AG04449 (cell line): ENCODE measurements at places on chromosomes 6 and 20.
A peak's percentile ranks its signal among the peaks of the same experiment; 100 is the strongest.

DNA sequence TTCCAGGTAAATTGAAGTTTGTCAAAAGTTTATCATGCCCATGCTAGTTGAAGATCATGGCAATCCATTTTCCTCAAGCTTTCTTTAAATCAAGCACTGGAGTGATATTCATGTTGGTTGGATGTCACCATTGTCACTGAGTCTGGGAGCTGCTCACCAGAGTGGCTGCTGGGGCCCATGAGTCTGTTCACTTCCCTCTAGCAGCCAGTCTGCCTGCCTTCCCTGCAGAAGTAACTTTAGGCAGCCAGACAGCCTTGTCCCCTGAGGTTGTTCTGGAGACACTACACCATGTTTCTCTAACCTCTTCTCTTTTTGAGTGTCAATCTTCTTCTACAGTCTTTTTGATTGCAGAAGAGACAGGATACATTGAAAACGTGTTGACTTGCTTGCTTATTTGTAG is 5.5 kb downstream of the SIRT5 start:
- no peak for DNase-seq

- no peak for DNase-seq
Measured at GRCh38 chr6:16430391-16431089, 192.2 kb downstream of the GMPR start.

- DNase-seq = no peak
Measured at GRCh38 chr6:143878272-143878760, 14.0 kb downstream of the ZC2HC1B start.

DNA sequence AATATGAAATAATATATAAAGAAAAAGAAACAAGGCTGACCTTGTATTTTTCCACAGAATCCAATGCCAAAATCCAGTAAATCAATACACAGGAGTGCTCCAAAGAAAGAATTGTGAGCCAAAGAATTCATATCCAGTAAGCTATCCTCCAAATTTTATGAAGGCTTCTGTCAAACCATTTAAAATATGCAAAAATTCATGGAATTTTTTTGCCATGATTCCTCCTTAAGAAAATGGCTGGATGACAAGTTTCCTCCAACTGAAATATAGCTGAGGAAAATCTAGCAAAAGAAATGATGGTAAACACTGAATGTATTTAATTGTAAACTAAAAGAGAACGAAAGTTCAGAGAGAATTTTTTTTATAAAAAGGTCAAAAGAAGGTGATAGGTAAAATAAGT is 290.3 kb downstream of the UBE3D start:
- no peak for DNase-seq

GRCh38 chr6:169972101-169972651 is 220.8 kb downstream of the ERMARD start:
- no peak for DNase-seq

DNA sequence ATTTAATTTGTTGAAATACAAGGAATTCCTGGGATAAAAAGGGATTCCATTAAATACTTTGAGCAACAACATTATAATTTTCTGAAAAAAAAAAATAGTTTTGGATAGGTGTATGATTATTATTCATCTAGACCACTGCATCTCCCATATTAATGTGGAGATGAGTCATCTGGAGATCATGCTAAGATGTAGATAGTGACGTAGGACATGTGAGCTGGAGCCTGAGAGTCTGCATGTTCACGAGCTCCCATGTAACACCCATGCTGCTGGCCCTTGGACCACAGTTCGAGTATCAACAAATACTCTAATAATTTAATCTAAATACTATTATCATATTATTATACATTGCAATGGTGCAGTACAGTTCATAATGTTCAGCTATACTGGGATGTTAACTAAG is 91.6 kb downstream of the EPM2A start:
- no peak for DNase-seq

- no peak for DNase-seq
Measured at GRCh38 chr20:40654876-40655275, 34.2 kb downstream of the MAFB start.

- no peak for DNase-seq
Measured at GRCh38 chr20:35699957-35700624, 886 bp downstream of the ROMO1 start.

DNA sequence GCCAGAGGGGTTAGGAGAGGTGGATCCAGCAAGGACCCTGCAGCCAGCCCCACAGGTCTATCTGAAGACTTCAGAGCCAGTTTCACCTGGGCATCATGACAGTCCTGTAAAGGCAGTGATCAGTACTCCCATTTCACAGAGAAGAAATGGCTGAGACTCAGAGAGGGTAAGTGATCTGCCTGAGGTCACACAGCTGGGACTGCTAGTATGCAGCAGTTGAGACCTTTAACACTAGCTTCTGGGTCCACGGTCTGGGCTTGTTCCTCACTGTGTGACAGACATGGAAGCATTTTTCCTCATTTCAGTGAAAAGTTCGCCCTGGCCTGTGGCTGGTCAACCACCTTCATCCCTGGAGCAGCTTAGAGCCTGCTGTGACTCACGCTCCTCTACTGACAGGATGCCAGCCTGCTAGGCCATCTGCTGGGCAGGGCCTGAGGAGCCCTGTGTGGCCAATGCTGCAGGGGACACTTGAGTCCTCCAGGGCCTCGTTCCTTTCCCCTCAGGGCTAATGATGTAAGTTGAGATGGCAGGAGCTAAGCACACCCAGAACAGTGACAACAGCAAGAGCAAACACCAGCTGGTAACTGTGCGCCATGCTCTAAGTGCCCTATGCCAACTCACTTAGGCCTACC is 192.0 kb downstream of the LRFN2 start:
- no peak for DNase-seq

- no peak for DNase-seq
Measured at GRCh38 chr6:105967917-105968602, 118.1 kb upstream of the PRDM1 start.

DNA sequence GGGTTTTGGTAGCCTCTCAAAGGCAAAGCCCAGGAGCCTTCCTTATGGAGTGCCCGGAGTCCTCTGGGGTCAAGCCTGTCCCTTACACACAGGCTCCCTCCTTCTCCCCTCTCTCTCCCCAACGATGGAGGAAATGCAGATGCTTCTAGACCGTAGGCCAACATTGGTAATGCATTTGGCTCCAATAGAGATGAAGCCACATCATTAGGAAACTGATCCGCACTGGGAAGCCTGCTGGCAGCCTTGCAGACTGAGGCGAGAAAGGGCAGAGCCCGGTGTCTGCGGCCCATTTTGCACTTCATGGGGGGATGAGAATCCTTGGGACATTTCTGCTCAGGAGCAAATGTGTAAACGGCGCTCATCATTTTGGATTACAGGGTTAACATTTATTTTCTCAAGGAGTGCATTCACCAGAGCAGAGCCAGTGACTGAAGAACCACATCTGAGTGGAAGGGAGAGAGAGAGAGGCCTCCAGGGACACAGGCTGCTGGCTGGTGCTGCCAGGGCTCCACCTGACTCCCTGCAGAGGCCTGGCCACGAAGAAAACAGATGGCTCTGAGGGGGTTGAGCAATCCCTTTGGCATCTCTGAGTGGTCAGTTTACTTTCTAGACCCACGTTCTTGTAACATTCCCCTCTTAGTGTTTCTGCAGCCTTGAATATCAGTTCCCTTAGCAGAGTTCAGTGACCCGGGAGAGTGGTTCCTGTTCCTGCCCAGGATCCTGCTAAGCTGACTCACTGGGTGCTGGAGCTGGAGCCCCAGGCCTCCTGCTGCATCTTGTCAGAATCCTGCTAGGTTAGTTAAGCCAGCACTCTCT is 4.4 kb upstream of the CST3 start:
- peak; percentile 31 for DNase-seq

- no peak for DNase-seq
Measured at GRCh38 chr6:14393910-14394309, 276.3 kb downstream of the CD83 start.

DNA sequence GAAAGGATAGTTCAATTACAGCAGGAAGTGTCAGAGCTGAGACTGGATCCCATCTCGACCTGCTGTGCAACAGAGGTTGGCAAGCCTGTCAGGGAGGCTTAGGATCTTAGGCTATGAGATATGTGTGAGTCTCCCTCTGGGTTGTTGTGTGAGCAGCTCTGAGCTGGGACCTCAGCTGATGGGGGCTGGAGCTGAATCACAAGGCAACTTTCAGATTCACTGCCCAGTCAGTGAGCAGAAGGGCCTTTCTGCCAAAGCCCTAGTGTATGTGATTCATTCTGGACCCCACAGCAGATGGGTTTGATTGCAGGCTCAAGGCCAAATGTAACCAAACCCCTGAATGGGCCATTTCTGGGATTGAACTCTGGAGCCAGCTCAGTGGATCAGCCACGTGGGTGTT is 4.5 kb downstream of the PI3 start:
- no peak for DNase-seq

- DNase-seq = no peak
Measured at GRCh38 chr20:13349235-13349604, 128.1 kb downstream of the ISM1 start.

DNA sequence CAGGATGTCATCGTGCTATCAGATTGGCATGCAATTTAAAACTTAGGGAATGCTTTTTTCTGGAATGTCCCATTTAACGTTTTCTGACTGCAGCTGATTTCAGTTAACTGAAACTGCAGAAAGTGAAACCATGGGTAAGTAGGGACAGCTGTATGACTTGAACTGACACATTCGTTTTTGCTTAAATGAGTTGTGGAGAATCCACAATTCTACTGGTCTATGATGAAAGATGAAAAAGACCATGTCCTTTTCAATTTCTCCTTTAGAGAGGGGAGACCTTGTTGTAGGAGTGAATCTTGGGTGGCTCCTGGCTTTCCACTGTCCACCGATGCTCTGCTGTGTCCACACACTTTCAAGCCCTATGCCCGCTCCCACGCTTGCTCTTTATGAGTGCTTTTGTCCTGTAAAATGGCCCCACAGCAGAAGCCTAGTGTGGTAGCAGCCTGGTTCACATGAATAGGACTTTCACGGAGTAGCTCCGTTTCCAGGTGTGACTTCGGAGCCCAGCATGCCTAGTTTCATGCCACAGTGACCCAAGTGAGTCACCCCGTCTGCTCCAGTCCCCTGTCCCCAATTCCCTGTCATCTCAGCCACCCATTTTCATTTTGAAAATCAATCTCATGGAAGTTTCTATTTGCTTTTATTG is 21.9 kb downstream of the DYNLT1 start:
- DNase-seq = no peak

DNA sequence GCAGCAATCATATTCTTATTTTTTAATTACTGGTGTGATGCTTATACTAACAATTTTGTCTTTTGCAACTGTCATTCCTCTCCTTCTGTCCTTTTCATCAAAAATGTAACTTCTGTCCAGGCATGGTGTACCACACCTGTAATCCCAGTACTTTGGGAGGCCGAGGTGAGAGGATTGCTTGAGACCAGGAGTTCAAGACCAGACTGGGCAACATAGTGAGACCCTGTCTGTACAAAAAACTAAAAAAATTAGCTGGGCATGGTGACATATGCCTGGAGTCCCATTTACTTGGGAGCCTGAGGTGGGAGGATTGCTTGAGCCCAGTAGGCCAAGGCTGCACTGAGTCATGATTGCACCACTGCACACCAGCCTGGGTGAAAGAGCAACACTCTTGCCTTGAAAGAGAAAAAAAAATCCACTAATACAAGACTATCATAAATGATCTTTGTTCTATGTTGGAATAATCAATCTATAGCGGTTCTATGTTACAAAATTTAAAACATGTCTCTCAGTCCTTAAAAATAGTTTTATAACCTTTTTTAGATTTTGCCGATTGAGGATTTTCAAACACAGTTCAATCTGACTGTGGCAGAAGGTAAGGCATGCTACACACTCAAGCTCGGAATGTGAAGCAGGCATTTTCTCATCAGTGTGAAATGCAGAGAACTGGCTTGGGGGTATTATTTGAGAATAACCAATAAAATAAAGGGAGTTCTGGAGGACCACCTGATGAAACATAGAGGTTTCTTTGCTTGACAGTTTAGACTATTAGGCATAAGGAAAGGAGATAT is 70.4 kb downstream of the ENPP1 start:
- no peak for DNase-seq

- DNase-seq = no peak
Measured at GRCh38 chr6:41685641-41686380, 47.5 kb downstream of the MDFI start.

DNA sequence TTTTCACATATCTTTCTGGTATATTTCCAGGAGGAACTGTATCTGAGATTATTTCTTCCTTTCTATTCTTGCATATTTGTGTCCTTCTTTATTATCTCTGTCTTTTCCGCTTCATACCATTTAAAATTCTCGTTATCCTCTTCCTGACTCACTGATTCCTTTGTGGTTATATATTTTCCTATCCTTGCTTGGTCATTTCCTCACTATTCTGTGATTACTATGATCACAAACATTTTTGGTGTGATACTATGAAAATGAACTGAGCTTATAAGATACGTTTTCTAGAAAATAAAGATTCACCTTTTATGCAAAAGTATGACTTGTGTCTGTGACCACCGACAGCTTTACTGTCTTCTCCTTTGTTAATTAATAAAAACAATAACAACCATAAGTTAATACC is 26.5 kb upstream of the MYCT1 start:
- no peak for DNase-seq

GRCh38 chr20:44973053-44973452 is 6.7 kb downstream of the STK4 start:
- DNase-seq = no peak

DNA sequence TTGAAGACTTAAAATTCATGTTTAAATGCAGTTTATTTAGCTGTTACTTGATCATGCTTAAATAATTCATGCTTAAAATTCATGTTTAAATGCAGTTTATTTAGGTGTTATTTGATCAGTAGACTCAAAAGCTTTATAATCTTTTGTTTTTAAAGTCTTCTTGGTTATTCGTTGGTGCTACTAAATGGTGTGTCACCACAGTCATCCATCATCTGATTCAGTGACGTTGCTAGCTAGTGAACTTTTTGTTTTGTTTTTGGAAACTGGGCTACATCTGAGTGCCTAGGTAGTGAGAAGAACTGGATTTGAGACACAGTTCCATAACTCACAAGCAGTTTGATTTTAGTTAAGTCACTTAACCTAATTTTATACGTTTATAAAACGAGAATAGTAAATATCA is 20.9 kb downstream of the SCAF8 start:
- DNase-seq = no peak

DNA sequence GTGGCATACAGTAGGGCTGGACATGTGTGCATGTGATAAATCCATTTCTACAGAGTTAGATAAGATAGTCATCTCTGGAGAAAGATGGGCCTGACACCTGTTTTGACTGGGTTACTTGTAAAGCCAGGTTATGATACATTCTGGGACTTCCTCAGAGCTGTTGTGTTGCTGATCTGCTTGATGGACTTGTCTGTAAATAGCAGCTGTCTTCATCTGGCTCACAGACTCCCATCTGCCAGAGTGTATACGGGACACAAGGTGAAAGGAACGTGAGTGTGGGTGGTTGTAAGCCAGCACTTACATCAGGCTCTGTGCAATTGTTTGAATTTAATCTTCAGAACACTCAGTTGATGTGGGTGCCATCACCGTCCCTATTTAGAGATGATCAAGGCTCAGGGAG is 49.8 kb downstream of the ZDHHC14 start:
- no peak for DNase-seq

DNA sequence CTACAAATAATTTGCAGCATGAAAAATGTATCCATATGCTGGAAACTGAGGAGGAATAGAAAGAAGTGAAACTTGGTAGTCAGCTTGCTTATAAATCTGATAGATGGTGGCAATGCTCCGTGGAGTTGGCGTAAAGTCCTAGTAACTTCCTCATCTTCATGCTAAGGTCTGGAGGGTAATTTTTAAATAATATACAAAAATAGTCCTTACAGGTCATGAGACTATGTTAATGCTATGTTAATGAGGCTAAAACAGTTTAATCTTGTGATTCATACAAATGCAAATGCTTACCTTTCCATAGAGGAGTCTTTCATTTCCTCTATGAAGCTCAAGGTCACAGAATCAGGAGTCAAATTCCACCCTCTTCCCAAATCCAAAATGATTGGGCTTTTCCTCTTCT is 9.4 kb upstream of the CRIP3 start:
- no peak for DNase-seq

GRCh38 chr6:140253096-140253495 is 878.6 kb upstream of the CITED2 start:
- no peak for DNase-seq
